ENCODE measurements at places on chromosomes 1 and 21.

- no peak for DNase-seq
Measured at GRCh38 chr1:189834813-189835212, 642.9 kb downstream of the BRINP3 start.

DNA sequence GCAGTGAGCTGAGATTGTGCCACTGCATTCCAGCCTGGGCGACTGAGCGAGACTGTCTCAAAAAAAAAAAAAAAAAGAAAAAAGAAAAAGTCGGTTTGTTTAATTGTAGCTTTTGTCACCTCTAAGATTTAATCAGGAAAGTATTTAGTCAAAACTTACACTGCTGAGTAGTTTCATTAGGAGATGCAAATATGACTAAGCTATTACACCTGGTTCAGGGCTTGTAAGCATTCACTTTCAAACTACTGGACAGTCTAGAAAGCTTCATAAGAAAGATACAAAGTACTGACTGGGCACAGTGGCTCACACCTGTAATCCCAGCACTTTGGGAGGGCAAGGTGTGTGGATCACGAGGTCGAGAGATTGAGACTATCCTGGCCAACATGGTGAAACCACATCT, 75.9 kb upstream of the CACYBP start:
- DNase-seq: no peak

- no peak for DNase-seq
Measured at GRCh38 chr1:15386164-15386749, 23.4 kb upstream of the EFHD2 start.

DNA sequence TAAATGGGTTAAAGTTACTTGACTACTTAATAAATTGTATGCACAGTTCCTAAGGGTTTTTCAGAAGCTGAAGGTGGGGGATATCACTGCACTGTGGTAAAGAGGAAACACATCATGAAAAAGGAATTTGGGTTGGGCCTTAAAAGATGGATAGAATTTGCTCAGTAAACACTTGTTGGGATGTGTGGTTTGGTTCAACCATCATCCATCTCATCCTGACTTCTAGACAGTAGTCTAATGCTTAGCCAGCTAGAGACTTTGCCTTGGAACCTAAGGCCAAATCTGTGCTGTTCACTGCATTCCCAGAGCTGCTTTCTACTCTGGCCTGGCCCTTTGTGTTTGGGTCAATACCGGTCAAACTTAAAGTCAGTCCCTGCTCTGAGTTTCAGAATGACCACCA, 30.6 kb downstream of the LY9 start:
- DNase-seq: no peak

- DNase-seq: no peak
Measured at GRCh38 chr1:19798486-19799229, 1.1 kb downstream of the TMCO4 start.

DNA sequence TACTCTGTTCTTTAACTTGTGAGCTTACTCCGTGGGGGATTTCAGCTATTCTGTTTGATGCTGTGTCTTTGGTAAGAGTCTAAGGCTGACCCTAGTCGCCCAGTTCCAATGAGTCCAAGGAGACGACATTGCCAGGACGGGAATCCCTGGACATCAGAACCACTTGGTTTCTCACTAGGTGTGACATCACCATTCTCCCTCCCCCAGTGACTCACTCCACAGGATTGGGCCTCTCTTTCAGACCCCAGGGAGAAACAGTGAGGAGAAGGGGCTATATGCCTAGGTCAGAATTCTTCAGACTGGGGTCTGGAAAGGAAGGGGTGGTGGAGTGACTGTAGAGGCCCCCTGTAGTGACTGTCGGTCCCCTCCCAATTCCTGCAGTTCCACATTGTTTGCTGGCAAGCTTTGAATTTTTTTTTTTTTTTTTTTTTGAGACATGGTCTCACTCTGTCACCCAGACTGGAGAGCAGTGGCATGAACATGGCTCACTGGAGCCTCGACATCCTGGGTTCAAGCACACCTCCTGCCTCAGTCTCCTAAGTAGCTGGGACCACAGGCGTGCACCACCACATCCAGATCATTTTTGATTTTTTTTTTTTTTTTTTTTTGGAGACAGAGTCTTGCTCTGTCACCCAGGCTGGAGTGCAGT, 21.3 kb downstream of the ALPL start:
- no peak for DNase-seq
